ENCODE measurements at places on chromosomes 4 and X.

DNA sequence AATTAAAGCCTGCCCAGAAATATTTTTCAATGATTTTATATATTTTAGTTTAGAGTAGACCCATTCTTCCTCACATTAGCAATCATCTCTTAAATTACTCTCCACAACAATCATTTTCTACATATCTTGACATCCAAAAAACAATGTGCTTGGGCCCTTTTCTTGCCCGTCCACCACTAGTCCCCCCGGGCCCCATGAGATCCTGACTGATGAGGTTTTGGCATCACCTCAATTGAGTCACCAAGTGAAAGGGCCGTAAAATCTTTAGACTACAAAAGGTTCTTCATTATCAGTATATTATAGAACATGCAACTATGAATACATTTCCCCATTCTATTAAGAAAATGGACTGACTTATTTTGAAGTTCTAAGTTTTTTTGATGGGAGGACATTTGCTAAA lies 4.0 kb upstream of the CDKL2 start:
- no peak for DNase-seq

GRCh38 chrX:12488771-12489170 lies 302.4 kb upstream of the PRPS2 start:
- no peak for DNase-seq

GRCh38 chr4:179116011-179116410 lies 1673.8 kb upstream of the AGA start:
- DNase-seq, result no peak

- no peak for DNase-seq
Observed at GRCh38 chr4:5824635-5825034, 68.3 kb downstream of the CRMP1 start.

GRCh38 chr4:173748353-173748752 lies 218.3 kb upstream of the HAND2 start:
- no peak for DNase-seq

GRCh38 chr4:6192245-6192644 lies 8.1 kb downstream of the JAKMIP1 start:
- no peak for DNase-seq

GRCh38 chrX:44306356-44306755 lies 37.1 kb downstream of the EFHC2 start:
- no peak for DNase-seq

- DNase-seq, result peak; percentile 38
Observed at GRCh38 chr4:8267077-8267476, 2.5 kb upstream of the HTRA3 start.

- no peak for DNase-seq
Observed at GRCh38 chrX:133943507-133943906, 41.9 kb downstream of the GPC3 start.

DNA sequence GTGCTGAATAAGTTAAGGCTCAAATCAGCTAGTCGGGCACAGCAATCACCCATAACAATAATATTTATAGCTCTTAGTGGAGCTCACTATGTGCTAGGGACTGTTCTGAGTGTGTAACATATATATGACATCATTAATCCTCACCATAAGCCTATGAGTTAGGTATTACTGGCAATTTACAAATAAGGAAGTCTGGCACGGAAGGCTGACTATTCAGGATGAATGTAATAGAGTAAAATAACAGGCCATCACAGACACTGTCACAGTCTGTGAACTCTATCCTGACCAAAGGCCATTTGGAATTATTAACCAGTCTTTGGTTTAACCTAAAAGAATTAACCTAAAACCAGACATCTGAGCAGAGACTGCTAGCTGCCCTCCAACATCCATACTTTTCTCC lies 119.3 kb downstream of the C4orf51 start:
- no peak for DNase-seq

- DNase-seq, result no peak
Observed at GRCh38 chrX:129013574-129013973, 509.7 kb downstream of the SMARCA1 start.

GRCh38 chrX:31376408-31377022 lies 304.7 kb upstream of the FTHL17 start:
- DNase-seq, result no peak

- no peak for DNase-seq
Observed at GRCh38 chr4:22532896-22533295, 17.0 kb upstream of the ADGRA3 start.

- peak; percentile 60 for DNase-seq
Observed at GRCh38 chr4:142404191-142404611, 441.9 kb downstream of the INPP4B start.

- peak; percentile 94 for DNase-seq
Observed at GRCh38 chr4:4289941-4290850, at the start of the genes LYAR and ZBTB49. Gene LYAR (minus strand): TSS chr4:4290154. CDS start chr4:4283742, 6,412 bp downstream. Gene ZBTB49 (plus strand): TSS chr4:4290251. CDS start chr4:4299946, 9,695 bp downstream.

- DNase-seq, result no peak
Observed at GRCh38 chr4:65999518-65999871, 329.2 kb upstream of the EPHA5 start.

DNA sequence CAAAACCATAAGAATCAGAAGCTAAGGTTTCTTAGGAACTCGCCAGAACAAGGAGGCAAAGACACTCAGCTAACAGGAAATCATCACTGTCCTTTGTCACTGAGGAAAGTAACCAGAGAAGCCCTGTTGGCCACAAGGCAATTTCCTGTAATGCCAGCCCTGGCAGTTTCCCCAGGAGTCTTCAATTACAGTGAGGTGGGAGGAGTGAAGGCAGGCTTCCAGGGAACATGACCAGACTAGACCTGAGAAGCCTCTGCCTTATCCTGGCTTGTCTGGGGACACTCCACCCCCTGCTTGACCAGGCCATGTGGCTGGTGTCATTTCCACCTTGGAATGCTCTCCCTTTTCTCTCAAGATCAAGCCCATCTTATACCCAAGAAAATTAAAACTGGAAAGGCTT lies 125.3 kb downstream of the COL4A6 start:
- no peak for DNase-seq

GRCh38 chr4:125387770-125388169 lies 73.0 kb downstream of the FAT4 start:
- DNase-seq, result no peak

- no peak for DNase-seq
Observed at GRCh38 chr4:3321295-3321889, 28.6 kb downstream of the RGS12 start.

DNA sequence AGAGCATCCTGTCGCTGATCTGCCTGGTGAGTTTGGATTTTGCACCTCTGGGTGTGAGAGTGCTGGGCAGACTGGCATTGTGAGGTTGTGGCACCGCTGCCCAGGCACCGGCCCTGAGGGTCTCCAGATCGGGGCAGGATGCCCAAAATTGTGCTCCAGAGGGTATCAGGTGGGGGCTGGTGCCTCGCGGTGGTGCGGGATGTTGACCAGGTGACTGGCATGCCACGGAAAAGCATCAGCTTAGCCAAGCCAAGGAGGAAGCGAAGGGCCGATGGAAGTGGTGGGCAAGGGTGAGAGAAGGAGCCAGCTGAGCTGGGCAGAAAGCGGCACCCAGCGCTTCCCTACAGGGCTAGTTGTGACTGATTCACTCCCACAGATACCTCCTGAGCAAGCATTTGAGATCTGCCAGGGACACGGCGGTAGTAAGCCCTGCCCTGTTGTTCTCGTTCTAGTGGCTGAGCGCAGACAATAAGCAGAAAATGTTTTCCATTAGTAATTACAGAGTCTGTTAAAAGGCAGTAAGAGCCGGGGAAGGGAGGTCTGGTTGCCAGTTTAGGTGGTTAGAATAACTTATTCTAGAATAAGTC lies 809 bp downstream of the ZFP92 start:
- no peak for DNase-seq

DNA sequence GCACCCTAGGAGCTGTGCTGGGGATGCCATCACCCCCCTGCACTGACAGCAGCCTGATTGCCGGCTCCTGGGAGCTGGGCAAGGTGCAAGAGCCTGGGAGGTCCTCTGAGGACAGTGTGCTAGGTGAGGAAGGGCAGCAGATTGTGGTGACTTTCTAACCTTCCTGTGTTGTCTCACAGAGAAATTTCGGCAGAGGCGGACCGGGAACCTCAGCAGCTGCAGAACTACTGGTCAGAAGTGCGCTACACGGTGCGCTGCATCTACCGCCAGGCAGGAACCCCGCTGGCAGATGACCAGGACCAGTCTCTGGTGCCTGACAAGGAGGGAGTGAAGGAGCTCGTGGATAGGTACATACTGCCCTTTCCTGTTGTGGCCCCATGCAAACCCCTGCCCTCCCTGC lies 89.8 kb downstream of the FAM193A start:
- no peak for DNase-seq

DNA sequence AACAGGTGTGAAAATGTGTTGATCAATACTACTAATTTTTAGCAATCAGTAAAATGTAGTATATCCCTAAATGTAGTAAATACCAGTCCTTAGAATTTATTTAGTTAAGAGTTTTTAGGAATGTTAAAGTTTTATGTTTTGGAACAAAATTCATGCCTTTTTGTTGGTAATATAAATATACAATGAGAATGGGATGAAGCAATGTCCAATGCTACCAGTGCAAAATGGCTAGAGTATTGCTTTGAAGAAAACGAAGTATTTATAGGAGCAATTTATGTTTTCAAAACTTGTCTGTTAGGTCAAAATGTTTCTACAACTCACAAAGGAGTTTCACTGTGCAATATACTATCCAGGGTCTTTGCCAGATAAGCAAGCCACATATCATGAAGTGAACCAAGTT lies 851.5 kb downstream of the PCDH18 start:
- no peak for DNase-seq

DNA sequence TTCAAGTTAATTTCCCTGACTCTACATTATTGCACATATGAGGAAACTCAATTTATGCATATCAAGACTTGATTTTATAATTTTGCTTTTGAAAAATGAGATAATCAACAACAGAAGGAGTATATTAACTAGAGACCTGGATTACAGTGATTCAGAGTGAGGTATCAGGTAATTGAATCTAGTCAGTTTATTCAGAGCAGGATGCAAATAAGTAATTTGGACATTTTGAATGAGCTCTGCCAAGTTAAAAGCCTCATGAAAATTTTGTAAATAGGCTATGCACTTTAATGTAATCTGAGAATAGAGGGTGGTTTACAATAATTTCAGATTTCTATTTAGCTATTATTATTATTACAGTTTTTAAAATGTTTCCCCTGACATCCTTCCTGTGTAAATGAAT lies 203.7 kb upstream of the EMCN start:
- DNase-seq, result no peak

DNA sequence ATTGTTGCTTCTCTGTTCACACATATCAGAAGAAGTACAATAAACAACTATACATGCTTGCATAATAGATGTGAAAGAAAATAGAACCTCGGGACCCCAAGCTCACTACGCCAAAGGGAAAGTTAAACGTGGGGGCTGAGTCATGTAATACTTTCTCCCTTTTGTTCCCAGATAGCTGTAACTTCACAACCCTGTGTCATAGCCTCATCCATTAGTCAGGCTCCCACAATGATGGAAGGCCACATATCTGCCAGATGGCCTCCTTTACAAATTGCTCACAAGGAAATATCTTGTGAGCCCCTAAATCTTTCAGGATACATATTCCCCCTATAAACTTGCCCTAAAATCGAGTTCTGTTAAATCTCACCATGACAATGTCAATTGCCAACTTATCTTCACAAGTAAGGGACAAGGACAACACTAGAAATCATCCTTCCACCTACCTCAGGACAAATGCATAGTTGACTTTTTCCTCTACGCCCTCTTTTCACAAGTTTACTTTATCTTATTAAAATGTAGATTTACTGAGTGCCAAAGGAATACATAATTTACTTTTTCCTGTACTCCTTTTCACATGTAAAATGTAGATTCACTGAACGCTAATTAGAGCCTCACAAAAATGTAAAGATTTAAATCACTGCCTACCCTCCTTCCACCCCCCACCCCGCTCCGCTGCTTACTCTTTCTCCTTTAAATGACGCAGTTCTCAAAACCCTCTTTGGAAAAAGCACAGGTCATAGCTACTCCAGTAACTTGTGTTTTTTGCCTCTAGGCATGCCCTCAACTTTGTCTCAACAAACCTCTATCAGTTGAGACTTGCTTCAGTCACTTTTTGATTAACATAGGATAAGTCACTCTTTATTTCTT lies 477.1 kb downstream of the DTHD1 start:
- no peak for DNase-seq

- no peak for DNase-seq
Observed at GRCh38 chrX:47502316-47503125, 19.5 kb upstream of the ZNF41 start.

DNA sequence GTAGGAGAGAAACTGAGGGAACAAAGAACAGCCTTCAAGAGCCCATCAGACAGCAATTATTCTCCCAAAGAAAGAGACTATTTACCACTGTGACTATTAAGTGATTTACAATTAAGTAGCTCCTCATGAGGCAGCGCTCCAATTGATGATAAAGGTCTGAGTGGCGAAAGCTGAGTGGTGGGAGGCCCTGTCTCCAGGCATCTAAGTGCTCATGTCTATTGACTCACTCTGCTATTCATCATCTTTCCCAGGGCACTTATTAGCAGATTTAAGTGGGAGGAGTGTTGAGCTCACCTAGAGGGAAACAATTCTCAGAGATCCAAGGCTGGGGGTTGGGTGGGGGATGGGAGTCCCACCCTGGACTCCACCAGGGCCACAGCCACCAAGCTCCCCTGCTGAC lies 23.3 kb downstream of the AMER1 start:
- DNase-seq, result no peak

GRCh38 chr4:124833831-124834505 lies 121.4 kb upstream of the ANKRD50 start:
- no peak for DNase-seq

DNA sequence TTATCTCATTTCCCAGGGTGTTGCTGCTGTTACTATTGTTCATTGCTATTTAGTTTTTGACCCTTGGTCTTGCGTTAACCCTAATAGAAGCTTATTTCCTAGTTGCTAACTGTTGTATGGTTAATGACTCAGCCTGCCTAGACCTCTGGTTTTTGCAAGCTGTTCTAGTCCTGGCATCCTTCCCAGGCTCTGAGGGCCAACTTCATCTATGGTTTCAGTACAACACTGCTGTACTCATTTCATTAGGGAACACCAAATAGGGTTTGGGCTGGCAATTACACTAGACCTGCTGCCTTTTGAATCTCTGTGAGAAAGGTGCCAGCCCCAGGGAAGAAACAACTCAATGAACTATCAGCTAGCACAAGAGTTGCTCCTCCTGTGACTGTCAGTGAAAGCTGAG lies 59.6 kb downstream of the DCX start:
- no peak for DNase-seq

DNA sequence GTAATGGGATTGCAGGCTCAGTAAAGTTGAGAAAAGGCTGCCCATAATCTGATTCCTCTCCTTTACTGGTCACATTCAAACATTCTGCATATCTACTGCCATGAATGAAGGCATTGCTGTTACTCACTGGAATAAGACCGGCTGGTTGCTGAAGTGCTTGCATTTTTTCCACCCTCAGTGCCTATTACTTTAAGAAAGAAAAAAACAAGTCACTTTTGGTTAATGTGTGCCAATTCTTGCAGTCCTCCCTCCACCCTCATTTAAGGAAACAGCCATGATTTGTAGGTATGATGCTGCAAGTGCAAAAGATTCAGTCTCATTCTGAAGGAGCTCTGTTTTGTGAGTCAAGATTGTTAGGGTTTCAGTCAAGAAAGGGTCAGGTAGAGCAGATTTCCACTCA lies 94.9 kb downstream of the EMCN start:
- DNase-seq, result no peak

DNA sequence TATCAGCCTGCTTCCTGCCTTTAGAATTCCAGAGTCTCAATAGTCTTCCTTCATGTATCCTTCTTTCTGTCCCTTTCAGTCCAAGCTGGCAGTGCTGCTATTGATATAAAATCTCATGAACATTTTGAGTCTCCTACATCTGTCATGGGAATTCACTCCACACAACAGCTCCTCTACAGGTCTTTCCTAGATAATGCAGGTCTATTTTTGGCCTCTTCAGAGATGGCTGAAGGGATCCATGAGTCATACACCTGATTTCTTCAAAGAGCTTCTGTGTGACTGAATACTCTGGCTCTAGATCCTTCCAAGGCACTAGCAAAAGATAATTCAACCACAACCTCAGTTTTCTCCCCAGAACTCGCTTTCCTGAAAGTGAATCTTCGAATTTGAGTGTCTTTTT lies 115.4 kb downstream of the STPG2 start:
- no peak for DNase-seq

Measured in stimulated activated CD4-positive, alpha-beta T cell treated with anti-CD3 and anti-CD28 coated beads, TNF-alpha, amount 100 ng/mL, for 24 hours (primary cell).